ENCODE measurements at places on chromosomes 3 and 15.

DNA sequence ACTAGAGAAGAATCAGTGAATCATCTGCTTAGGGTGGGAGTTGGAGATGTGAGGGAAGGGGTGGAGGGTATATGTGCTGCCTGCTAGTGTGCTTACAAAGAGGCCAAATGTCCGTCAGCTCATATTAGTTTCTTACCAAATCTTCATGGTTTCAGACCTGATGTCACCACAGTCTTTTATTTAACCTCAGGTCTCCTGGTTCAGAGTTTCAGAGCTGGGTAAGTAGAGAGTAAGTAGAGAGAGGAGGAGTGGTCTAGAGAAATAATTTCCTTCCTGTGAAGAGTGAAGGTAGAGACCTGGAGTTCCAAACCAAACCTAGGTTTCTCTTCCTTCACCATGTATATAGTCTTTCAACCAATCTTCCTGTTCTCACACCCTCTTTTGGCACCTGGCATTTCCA, 17.5 kb upstream of the P2RY1 start:
- no peak for DNase-seq

GRCh38 chr3:157532529-157533297, 29.5 kb upstream of the VEPH1 start:
- peak; percentile 89 for DNase-seq

DNA sequence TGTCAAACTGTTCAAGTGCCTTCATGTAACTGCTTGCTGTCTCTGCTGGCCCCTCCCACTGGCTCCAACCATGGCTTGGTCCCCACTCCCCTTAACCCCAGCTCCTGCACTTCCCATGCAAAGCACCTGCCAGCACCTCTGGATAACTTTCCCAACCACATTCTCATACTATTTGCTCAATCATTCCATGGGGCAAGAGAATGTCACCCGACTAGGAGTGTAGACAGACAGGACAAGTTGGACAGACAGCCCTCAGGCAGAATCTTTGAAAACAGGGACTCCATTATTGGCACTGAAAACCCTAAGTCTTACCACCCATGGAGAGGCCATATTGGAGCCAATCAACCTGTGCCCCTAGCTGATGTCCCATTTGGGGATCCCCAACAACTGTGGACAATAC, 246.5 kb downstream of the RPLP1 start:
- DNase-seq: no peak

DNA sequence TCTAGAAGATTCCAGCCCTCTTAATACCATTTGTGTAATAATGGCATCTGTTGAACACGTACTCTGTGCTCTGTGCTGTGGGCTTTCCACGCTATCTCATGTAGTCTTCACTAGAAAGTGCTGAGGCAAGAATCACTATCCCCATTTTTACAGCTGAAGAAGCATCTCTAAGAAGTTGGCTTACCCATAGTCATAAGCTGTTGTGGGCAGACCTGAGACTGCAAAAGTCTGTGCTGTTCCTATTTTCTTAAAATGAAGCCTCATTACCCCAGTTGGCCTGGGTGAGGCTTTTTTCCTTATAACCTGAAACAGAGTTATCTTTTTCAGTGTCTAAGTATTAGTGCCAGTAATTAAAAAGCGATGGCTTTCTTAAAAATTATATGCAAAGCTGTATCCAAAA, 58.5 kb downstream of the ERC2 start:
- DNase-seq: no peak

DNA sequence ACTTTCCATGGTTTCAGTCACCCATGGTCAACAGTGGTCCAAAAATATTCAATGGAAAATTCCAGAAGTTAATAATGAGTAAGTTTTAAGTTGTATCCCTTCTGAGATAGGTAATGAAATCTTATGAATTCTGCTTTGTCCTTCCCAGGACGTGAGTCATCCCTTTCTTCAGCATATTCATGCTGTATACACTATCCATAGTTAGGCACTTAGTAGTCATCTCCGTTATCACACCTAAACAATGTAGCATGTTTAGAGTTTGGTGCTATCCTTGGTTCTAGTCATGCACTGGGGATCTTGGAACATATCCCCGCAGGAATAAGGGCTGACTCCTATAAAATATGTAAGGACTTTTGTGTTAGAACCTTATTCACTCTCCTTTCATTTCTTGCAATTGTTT, 153.2 kb downstream of the UNC13C start:
- DNase-seq: no peak
